SJCRH30 (cell line): ENCODE measurements at places on chromosomes 3 and 15.

DNA sequence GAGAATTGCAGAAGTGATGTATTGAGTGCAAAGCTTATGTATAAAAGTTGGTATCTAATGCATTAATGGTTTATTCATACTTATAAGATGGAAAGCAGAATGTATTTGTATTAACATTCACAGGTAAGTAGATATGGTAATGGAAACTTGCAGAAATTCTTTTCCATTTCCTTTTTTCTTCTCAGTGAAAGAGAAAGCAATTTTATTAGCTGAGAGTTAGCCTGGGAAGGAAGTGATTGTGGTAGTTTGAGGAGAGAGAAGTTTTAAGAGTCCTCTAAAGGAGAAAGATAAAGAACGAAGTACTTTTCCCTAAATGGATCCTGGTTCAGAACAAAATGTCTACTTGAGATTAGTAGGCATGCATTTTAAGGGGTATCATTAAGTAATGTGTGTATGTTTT, 60.1 kb upstream of the OSTN start:
- DNase-seq = no peak

GRCh38 chr3:66418475-66418931, 82.3 kb downstream of the LRIG1 start:
- no peak for DNase-seq

GRCh38 chr3:127831723-127832172, 9.4 kb upstream of the MGLL start:
- DNase-seq = peak; percentile 57

GRCh38 chr3:42510325-42510724, 7.9 kb downstream of the VIPR1 start:
- no peak for DNase-seq

DNA sequence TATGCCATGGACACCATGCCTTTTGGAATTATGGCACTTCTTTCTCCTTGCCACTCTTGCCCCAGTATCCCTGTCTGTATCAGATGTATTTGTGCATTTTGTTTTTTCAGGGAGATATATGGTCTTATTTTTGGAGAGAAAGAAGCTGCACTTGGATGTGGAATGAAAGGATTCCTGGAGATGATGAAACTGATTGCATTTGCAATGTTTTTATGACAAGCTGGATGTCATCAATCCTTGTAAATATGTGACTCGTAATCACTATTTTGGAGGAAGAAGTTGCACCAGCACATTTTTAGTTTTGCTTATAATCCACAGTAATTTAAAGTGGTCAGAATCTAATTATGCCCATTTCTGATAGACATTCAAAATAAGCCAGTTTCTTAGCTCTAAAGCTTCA, 165.0 kb downstream of the NR1D2 start:
- no peak for DNase-seq

DNA sequence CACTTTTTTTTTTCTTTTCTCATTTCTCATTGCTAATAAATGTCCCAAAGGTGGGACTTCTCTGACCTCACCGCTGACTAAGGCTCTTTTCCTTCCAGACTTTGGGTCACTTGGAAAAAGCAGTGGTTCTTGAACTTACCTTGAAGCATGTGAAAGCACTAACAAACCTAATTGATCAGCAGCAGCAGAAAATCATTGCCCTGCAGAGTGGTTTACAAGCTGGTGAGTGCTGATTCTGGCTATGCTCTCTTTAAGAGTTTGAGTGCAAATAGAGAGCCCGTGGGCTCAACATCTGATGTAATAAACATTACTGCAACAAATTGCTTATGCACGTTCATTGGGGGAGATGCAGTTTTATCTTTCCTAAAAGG, 2.0 kb downstream of the BHLHE40 start:
- no peak for DNase-seq

- DNase-seq = no peak
Observed at GRCh38 chr3:98782824-98783500, 19.8 kb downstream of the ST3GAL6 start.

DNA sequence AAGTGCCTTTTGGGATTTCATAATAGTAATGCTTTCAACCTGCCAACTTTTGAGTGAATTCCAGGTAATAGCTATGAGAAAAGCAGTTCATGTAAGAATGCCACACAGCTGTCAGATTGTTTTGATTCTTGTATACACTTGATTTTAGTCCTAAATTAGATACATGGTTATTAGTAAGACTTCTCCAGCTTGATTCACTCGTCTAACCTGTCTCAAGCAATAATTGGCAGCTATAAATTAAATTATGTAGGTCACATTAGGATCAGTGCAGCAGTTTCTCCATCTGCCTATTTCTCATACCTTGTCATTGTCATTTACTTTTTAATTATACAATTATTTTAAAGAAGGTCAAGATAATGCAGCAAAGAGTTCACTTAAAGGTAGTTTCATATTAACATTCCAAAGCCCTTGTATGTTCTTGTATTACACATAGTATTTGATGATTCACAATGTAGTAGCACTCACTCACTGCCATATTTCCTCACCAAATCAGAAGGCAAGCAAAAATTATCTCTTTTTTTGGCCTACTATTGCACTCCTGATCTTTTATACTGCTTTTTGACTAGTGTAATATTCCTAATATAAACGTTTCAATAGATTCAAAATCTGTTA, 10.9 kb upstream of the CRYBG3 start:
- DNase-seq = no peak

DNA sequence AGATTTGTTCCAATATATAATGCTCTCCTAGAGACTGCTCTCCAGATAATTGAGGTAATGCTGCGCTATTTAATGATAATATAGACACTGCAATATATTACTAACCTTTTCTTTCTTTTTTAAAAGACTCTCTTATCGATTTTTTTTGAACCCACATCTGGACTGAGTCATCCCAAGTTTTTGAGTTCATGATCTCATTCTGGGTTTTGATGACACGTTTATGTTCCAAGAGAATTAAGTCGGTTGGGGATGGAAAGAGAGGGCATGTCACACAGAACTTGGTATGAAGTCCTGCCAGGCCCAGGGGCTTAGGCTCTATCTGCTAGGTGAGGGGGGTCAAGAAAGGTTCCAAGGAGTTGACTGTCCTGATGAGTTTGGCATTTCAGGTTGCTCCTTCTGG, 431.1 kb downstream of the MFSD1 start:
- DNase-seq = no peak

DNA sequence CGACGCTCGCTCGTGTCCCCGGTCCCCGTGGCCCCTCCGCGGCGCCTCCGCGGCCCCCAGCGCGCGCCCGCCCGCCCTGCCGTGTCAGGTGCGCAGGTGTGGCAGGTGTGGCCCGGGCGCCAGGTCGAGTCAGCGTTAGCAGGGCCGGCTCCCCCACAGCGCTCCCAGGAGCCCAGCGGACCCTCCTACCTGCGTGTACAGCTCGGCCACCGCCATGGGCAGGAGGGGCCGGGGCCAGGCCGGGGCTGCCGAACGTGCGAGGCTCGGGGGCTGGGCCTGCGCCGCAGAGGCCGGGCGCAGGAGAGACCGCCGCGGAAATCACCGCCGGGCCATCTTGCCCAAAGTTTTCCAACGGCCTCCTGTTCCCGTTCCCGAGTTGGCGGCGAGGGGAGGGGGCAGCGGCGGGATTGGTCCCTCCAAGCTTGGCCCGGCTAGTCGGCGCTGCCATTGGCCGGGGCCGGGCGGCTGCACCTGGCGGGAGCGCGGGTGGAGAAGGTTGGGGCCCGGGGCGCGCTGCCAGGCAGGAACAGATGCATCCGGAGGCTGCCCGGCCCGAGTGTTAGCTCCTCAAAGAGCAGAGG, at the start of gene MYO5C:
Gene MYO5C (minus strand): TSS at position 384 of the 581 bp plus-strand sequence. CDS start 168 bp downstream, at position 216.
- DNase-seq = peak; percentile 82

DNA sequence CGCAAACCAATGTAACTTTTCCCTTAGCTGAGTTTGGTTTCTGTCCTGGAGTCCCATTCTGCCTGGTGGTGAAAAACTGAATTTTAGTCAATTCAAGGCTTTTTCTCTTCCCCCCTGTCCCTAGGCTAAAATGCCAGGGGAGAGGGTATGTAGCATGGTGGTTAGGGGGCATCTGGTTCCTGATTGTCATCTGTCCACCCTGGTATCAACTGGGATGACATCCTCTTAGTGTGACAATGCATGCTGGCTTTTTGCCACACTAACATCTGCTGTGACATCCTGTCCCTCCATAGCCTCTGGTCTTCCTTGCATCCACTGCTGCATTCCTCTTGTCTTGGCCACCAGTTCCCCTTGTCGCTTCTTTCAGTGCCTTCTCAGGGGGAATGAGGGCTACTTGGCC, 73.7 kb downstream of the ABHD5 start:
- DNase-seq = no peak

DNA sequence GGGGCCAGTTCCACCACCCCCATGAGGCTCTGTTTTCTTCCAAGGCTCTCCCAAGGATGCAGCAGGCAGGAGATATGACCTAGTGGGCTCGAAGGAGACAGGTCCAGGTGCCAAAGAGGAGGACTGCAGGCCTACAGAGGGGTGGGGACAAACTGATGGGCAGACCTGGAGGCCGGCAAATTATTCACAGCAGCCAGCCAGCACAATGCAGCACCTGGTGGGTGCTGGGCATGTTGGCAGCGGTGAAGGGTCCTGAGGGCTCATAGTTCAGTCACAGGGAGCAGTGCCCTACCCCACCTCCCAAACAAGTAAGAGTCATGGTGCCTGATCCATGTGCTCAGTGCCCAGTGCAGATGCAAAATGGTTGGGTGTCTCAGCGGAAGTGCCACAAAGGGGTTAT, 171.7 kb downstream of the ABHD5 start:
- no peak for DNase-seq

DNA sequence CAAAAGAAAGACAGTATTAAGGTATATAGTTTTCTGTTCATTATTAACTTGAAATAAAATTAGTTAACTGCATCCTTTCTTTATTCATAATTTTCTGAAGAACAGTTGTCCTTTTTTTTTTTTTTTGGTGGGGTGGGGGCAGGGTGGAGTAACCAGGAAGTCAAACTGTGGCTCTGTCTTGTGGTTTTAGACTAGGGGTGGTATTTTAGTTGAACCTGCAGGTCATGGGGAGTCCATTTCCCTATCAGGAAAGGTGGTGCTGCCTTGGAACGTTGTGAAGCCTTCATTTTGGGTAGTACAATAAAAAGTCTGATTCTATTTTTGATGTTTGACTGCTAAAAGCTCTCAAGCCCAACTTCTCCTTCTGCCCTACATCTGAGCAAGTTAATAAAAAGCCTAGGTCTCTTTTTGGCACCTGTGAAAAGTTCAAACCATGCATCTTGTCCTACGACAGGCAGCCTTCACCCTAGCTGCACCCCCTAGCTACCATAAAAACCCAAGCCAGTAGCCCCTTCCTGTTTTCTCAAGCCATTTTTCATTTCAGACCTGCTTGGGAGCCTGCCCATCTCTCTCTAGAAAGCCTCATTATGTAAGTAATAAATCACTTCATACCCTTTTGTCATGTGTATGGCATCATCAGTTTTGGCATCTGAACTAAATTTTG, 31.2 kb upstream of the RIOX2 start:
- no peak for DNase-seq

GRCh38 chr3:130263708-130264107, 81.8 kb upstream of the COL6A5 start:
- DNase-seq = no peak

DNA sequence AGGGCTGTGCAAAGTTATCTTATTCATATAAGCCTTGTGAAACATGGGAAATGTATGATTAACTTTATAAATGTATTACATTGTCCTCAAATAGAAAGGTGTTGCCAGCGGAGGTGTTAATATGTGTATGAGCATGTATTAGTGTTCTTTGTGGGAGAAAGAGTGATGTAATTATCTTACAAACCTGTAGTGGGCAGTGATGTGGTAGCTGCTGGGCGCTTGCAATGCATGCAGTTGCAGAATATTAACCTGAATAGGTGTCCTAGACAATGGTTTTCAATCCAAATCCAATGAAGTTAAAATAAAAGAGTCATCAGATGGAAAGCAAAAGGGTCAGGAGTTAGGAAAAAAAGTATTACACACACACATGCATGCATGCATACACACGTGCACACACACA, 881.3 kb upstream of the CADM2 start:
- peak; percentile 26 for DNase-seq

DNA sequence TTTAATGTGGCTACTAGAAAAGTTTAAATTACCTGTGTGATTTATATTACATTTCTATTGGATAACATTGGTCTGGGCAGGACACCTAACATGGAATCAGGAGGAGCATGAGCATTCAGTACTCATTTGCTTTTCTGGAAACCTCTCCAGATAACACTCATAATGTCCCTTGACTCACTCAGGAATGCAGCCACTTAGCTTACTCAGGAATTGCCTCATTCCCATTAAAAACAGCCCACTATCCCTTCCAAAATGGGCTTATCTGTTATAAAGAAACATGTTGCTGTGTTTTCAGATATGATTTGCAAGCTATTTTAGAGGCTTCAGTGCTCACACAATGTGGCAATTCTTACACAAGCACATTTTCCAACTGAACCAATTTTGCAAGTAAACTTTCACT, 17.1 kb downstream of the GBE1 start:
- DNase-seq = peak; percentile 37

GRCh38 chr3:37905987-37906674, 44.5 kb downstream of the CTDSPL start:
- DNase-seq = peak; percentile 51

DNA sequence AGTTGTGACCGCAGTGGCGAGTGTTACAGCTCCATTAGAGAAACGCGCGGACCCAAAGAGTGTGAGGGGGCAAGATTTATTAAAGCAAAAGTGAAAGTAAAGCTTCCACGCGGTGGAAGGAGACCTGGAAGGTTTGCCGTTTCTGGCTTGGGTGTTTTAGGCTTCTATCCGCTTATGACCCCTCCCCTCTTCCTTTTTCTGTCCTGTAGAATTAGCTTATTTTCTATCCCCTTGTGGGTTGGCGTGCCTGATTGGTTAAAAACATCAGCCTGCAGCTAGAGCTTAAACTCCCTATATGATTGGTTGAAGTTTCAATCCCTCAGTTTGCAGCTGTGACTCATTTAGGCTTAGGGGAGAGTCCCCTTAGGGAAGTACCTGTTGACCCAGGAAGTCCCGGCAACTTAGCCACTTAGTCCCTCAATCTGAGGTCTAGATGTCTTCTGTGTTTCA, 39.6 kb downstream of the C3orf38 start:
- peak; percentile 18 for DNase-seq

DNA sequence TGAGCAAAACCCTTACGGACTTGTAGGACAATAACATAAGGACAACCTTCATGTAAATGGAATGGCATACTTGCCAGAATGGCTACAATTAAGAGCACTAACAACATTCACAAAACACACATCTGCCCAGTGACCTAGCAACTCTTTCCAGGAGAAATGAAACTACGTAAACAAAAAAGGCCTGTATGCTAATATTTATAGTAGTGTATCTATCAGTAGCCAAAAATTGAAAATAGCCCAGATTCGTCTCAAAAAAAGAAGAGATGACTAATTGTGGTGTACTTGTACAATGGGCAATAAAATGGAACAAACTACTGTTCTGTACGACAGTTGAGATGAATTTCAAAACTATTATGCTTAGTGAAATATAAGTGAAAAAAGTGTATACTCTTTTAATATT, 38.4 kb downstream of the CMC1 start:
- no peak for DNase-seq

DNA sequence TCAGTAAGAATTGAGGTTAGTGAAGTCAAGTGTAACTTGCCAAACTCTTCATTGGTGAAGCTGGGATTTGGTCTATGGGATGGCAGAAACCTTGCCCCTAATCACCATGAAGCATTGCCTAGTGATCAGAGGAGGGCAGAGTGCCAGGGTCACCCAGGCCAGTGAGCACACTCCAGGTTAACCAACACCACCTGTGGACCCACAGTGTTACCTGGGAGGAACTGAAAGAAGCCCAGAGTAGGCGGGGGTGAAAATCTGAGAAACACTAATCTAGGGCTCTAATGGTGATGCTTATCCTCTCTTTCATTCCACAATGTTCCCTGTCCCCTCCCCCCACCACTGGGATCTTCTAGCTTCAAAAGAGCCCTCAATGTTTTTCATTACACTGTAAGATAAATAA, 372.8 kb downstream of the CTNNB1 start:
- no peak for DNase-seq
